ENCODE measurements at places on chromosomes 4 and X. TPM values are rescaled to one million over a fixed set of nuclear protein-coding genes. Genes with fewer than 3 reads are reported as not detected.

DNA sequence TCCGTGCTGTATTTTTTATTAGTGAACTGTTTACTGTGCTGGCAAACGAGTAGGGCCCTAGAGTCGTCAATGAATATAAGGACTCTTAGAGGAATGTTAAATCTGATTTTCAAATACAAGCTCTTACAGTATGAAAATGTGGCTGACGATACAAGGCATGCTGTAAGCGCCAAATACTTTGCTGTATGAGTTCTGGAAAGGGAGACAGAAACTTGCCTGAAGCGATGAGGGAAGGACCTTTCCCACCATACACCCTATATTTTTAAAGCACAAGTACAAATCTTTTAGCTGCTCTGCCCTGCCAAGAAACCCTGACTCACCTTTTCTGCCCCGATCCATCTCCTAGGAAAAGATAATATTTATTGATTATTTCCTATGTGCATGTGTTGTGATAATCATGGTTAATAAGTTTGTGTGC, 15.7 kb upstream of the RUFY3 start:
- no peak for DNase-seq

GRCh38 chr4:91366554-91366953, 937.2 kb upstream of the GRID2 start:
- no peak for DNase-seq

DNA sequence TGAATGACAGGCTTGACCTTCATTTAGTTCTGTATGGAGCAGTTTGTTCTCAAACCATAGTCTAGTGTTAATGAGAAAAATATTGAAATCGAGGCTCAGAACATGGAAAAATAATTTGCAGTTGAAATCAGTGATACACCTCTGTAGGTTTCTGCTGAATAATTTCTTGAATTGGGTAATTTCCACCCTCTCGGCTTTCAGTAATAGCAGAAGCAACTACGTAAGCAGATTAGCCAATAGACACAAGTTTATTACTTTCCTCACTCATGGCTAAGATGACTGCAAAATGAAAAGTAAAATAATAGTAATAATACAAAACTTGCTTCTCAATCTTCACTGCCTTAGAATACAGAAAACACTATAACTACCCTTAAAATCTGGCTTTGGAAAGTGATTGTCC, 46.0 kb downstream of the USP38 start:
- no peak for DNase-seq

DNA sequence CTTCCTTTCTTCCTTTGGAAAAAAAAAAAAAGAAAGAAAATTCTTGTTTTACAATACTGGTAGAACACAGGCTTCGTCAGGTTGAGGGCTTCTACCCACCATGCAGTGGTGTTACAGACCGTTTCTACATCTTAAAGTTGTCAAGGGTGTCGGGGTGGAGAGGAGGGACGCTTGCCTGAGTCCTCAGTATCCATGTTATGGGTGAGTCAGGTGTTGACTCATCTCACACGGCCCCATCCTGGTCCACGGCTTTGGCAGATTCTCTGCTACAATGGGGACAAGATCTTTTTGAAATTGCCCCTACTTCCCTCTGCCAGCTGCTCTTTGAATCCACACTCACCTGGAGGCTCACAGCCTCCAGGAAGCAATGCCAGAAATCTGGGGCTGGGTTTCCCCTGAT, 310.3 kb upstream of the ZFP42 start:
- no peak for DNase-seq

DNA sequence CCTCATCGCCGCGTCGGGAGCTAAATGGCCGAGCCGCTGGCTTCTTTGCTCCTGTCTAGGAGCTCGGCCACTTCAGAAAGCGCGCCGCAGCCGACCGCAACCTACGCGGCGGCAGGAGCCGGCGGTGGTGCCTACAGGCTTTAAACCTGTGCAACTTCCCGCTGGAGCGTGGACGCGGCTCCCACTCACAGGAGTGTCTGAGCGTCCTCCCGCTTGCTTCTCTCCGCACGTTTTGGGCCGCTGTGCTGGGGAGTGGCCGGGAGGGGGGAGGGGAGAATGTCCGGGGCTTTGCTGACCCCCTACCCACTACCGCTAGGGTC, 1.0 kb downstream of the NHSL2 start:
- no peak for DNase-seq

Gene GABRQ
- not detected for total RNA-seq

DNA sequence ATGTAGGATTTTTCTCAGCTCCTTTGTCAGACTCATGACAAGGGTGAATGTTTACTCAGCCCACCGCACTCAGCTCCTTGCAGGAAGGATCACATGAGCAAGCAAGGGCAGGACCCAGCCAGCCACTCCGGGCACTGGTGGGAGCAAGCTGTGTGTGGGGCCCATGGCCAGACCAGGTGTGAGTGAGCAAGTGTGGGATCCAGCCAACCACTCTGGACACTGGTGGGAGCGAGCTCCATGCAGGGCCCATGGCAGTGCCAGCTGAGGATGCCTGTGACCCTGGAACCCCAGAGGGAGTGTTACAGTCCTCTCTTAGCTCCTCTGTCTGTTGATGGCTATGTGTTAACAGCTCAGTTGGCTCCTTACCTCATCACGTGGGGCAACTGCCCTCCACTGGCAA, 2750.6 kb downstream of the PCDH7 start:
- no peak for DNase-seq

GRCh38 chr4:94762326-94762725, 4.6 kb downstream of the BMPR1B start:
- DNase-seq, result no peak

DNA sequence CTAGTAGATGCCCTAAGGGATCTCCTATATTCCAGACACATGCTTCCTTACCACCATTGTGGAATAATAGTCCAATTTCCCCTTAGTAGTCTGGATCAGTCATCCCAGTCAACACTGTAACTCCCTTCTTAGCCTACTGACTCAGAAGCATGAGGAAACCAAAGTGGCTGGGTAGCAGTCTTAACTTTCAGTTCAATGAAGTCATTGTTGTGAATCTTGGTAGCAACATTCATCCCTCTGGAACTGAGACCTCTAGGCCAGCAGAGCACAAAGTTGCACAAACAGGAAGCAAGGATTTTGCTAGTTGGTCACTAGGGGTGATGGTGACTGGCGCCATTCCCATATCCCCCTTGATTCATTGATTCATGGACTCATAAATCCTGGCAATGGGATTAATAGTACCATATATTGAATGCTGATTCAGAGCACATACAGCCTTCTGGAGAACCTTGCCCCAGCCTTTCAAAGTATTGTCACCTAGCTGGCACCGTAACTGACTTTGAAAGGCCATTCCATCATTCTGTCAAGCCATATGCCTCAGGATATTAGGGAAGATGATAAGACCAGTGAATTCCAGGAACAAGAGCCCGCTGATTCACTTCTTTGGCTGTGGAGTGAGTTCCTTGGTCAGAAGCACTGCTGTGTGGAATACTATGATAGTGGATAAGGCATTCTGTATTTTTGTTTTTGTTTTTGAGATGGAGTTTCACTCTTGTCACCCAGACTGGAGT, 19.7 kb upstream of the GPAT3 start:
- no peak for DNase-seq

DNA sequence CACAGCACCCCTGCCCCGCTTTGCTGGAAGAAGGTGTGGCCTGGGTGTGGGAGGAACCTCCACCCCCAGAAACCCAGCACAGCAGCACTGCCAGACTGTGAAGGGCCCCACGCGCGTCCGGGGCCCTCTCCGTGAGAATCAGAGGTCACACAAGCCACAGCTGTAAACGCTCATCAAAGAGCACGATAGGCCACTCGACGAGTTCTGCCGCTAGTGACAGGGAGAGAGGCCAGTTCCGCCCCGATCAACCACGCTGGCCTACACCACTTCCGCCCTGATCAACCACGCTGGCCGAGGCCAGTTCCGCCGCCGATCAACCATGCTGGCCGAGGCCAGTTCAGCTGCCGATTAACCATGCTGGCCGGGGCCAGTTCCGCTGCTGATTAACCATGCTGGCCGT, 25.9 kb upstream of the ADRA2C start:
- peak; percentile 56 for DNase-seq

- no peak for DNase-seq
Measured at GRCh38 chr4:133014473-133015135, 134.5 kb upstream of the PCDH10 start.

DNA sequence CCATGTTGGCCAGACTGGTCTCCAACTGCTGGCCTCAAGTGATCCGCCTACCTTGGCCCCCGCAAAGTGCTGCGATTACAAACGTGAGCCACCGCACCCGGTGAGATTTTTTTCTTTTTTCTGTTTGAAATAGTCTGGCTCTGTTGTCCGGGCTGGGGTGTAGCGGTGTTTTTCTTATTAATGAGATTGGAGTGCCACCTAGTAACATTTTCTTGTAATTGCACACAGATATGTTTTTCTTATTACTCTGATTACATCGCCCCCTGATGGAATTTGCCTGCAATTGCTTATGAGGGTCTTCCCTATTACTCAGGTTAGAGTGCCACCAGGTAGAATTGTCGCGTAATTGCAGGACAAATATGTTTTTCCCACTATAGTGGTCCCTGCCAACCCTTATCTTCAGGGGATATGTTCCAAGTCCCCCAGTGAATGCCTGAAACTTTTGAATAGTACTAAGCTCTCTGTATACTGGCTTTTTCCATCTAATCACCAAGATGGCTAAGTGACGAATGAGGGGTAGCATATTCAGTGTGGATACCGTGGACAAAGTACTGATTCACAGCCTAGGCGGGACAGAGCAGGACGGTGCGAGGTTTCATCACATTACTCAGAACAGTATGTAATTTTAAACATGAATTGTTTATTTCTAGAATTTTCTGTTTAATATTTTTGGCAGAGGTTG, 8.6 kb upstream of the PDHA1 start:
- no peak for DNase-seq

Gene EGF
- 13.1 TPM for total RNA-seq

- DNase-seq, result no peak
Measured at GRCh38 chr4:106369456-106370060, 980 bp upstream of the GIMD1 start.

DNA sequence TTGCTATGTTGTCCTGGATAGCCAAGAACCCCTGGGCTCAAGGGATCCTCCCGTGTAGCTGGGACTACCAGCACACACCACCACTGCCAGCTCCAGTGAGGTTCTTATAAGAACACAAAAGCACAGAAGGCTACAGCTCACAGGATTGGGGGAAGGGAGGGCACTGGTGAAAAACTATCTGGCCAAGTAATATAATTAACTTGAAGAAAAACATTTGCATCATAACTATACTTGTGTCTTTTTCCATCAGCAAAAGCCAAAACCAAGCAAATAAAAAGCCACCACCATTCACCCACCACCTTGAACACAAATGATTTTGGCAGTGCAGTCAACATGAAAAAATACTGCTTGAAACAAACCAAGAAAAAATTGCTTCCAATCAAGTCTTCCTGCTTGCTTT, 188.2 kb downstream of the MAML3 start:
- no peak for DNase-seq

DNA sequence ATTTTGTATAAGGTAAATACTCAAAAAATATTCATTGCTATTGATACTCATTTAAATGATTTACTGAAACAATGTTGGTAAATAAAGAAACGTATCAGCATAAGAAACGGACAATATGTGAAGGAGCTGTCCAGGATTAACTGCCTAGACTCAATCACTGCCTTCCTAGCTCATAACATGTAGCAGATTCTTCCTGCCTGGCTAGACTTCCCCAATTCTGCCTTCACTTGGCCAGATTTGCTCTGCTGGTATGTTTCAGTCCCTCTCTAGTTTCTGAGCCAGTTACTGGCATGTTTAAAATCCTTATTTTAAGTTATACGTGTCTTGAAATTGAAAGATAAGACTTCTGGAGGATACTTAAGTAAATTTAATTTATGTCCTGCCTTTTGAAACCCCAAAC, 740.3 kb downstream of the CENPC start:
- no peak for DNase-seq

Gene RRH
- not detected for total RNA-seq

Gene ITGB1BP2
- total RNA-seq, result 105 TPM

GRCh38 chrX:2390754-2391153, 110.0 kb downstream of the DHRSX start:
- DNase-seq, result no peak

DNA sequence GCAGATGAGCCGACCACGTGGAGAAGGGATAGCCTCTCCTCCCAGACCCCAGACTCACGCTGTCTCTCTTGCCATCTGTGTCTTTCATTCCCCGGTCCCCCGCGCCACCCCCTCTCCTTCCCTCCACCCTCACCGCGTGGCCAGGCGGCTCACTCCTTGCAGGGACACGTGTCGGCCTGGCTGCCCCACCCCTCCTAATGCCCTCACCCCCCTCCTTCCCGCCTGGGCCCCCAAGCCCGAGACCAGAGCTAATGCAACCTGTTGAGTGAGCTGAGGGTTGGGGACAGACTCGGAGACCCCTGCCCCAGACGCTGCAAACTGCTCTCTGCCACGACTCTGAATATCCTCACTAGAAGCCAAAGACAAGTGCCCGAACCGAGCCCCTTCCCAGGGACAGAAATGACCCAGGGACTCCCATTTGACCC, 1.8 kb downstream of the SLC38A5 start:
- no peak for DNase-seq

GRCh38 chr4:29037501-29037900, 1682.7 kb upstream of the PCDH7 start:
- no peak for DNase-seq

GRCh38 chr4:33709247-33709646, 2535.1 kb downstream of the ARAP2 start:
- no peak for DNase-seq

GRCh38 chrX:35919536-35920309, at the start of gene CFAP47:
Gene CFAP47 (plus strand): TSS chrX:35919734. CDS start chrX:35919800, 66 bp downstream.
- no peak for DNase-seq

GRCh38 chr4:187362937-187363857, 632.4 kb upstream of the ZFP42 start:
- no peak for DNase-seq

DNA sequence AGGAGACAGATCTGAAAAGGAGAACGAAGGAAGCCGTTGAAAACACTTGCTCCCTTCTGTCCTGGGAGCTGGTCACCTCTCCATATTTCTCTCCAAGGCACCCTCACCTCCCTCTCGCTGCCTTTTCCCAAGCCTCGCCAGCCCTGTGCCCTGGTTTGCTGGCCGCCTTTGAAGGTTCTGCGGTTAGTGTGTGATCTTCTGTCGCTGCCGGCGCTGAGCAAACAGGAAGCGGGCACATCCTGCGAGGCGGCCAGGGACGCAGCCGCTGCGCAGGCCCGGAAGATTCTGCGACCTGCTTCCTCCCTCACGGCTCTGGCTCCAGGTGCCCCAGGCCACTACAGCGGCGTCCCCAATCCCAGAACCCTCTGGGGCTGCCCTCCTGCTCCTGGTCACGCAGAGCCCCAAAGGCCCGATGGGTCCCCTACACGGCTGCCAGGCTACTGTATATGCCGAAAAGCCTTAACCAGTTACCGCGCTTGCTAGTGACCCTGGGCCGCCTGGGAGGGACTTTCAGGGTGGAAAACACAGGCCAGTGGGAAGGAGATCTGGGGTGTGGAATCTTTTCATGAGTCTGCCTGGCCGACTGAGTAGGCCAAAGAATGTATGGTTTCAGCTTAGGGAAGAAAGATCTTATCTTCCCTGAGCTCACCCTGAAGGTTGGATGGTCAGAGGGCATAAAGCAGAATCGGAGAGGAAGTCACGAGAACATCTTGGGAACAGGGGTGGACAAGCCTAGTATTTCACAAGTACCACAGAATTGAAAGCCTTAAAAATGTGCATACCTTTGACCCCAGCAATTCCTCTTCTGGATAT, 2.3 kb upstream of the SASH3 start:
- peak; percentile 81 for DNase-seq

Data from Right ventricle myocardium inferior (tissue), 1 donor.